ENCODE measurements at places on chromosomes 7 and 10.

GRCh38 chr10:101782811-101783735, at the start of gene NPM3:
Gene NPM3, minus strand, starts transcription at chr10:101783446. Its CDS starts 56 bp downstream, at chr10:101783390.
- DNase-seq, result peak; percentile 82

GRCh38 chr7:70953331-70953741, 178.6 kb upstream of the GALNT17 start:
- no peak for DNase-seq

DNA sequence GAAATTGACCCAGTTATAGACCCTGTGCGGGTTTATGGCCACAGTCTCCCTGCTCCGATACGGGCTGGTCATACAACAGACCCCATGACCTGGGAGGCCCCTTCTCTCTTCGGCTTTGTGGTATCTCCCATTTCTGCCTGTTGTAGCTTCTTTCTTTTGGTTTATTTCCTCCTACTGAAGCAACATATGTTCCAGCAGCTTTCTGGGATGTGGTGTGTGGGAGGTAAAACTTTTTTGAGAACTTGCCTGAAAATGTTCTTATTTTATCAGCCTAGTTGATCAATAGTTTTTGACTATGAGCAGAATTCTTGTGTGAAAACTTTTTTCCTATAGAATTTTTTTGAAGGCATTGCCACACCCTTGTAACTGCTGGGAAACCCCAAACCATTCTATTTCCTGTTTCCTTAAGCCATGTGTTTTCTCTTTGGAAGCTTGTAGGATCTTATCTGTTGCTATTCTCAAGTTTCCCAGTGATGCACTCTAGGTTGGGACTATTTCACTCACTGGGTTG, 80.0 kb downstream of the DAGLB start:
- DNase-seq, result peak; percentile 71

- DNase-seq, result no peak
Measured at GRCh38 chr7:130882396-130882795, 148.4 kb upstream of the KLF14 start.

Measured in choroid plexus epithelial cell (primary cell).